NCI-H1105 (cell line): ENCODE measurements at places on chromosomes 3 and 15.

DNA sequence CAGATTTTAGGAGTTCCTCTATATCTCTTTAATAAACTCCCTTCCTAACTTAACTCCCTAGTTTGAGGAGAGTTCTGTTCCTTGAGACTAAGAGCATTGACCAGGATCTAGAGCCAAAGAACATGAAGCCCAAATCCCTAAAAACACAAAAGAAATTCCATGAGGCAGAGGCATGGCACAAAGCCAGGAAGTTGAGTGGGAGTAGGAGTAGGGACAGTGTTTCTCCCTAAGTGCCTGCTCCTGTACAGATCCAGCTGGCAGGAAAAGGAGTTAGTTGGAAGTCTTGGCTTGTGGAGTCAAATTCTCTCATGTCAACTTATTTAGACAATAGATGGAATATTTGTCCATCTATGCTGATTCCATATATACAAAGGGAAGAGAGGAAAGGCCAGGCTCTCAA lies 11.4 kb downstream of the ACTC1 start:
- no peak for DNase-seq

- DNase-seq, result no peak
These were observed 332.5 kb upstream of the TPRG1 start for GRCh38 chr3:188839187-188839695.

DNA sequence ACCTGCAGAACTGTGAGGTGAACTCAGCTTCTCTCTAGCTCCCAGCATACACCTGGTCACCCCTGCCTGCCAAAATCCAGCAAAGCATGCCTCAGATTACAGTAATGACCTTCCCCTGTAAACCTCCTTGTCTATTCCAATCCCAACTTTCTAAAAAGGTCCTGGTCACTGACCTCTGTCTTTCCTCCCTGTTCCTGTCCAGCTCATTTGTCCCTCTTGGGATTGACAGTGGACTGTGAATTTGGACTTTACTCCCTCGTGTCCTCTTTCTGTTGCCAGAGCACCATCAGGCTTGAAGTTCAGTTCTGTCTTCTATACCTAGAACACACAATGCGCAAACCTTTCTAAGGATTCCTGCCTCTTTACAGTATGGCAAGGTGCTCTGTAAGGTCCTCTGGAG lies 50.3 kb downstream of the MTHFS start:
- no peak for DNase-seq

DNA sequence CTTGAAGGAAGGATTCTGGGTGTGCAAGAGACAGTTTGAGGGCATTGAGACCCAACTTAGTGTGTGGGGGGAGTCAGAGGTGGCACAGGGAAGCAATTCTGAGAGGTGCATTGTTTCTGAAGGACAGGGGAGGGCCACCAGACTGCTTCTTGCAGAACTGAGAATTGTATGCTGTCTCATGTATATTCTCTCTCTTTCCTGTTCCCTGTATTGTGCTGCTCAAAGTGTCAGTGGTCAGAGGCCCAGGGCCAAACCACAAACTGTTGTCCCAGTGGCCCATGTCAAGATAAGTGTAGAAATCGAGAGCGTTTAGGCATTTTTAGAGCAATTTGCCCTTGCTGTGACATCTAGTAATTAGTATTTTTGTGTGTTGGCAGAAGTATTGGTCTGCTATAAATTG lies 567.1 kb downstream of the EDEM1 start:
- DNase-seq, result no peak

DNA sequence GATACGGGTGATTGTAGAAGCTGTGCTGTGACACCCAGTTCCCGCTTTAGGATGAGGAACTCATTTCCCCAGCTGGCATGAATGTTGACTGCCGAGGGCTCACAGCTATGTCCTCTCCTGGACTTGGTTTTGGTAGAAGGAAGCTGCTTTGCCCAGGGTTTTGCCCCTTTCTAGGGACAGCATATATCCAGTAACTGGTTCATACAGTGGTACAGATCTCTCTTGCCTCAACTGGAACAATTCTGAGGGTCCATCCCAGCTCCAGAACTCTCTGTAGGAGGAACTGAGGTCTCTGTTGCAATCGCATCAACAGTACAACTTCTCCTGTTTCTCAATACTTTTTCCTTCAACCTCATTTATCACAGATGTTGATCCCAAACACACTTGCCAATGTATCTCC lies 54.5 kb upstream of the FNDC3B start:
- DNase-seq, result no peak

- no peak for DNase-seq
These were observed 183.2 kb downstream of the P3H2 start for GRCh38 chr3:189937302-189938127.

DNA sequence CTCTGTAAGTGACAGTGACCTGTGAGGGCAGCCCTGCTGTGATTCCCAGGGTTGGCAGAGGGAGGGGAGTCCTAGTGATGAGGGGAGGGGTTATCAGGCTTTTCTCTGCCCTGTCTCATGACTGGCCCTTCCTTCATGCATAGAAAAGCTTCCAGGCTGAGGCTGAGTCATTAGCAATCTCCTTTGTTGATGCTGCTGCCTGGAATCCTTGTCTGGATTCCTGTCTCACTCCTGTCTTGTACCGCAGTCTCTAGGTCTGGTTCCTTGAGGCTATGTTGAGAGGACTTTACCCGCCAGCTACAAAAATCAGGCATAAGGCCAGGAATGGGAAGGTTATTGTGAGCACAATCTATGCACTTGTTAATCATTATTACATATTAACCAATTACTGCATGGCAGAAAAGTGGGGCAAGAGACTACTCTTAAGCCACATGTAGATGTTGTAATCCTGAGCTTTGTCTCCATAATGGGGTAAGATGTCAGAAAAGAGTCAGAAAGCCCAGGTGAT lies 7.2 kb downstream of the KLHL6 start:
- no peak for DNase-seq

DNA sequence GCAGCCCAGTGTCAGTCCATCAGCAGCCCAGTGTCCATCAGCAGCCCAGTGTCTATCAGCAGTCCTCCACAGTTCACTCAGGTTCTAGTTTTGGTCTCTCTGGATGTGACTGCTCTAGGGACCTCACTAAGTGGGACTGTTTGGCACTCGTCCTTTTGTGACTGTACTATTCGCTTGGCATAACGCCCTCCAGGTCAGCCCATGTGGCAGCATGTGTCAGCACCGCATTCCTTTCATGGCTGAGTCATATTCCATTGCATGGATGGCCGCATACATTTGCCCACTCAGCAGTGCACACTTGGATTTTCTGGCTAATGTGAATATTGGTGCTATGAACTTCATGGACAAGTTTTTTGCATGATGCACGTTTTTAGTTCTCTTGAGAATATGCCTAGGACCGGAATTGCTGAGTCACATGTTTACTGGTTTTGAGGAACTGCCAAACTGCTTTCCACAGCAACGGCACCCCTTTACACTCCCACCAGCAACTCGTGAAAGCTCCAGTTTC lies 16.4 kb downstream of the CHST13 start:
- DNase-seq, result no peak

DNA sequence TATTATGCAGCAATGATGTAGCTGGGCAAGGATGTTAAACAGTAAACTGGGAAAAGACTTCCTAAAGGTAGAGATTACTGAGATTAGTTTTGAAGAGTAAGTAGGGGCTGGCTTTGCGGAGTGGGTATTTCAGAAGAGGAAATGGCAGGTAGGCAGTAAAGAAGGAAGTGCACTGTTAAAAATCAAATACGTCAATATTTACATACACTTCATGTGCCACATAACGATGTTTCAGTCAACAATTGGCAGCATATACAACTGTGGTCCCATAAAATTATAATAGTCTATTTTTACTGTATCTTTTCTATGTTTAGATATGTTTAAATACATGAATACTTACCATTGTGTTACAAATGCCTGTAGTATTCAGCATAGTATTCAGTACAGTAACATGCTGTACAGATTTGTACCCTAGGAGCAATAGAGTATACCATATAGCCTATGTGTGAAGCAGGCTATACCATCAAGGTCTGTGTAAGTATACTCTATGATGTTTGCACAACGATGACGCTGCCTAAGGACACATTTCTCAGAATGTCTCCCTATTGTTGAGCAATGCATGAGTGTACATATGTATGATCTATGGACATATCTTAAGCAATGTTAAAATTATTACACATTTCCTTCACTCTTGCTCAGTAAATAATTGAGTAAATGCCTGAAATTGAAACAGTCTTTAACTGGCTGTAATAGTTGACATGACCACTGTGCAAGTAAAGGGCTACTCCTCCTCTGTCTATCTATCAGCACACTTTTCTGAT lies 196.7 kb downstream of the ISL2 start:
- no peak for DNase-seq

- DNase-seq, result no peak
These were observed 659 bp upstream of the ARRDC4 start for GRCh38 chr15:97959724-97960363.

- DNase-seq, result no peak
These were observed 128.2 kb downstream of the SCAPER start for GRCh38 chr15:76776969-76777368.

- DNase-seq, result no peak
These were observed 6.2 kb downstream of the MITF start for GRCh38 chr3:69745505-69745904.

- DNase-seq, result no peak
These were observed 434.2 kb upstream of the CNTN3 start for GRCh38 chr3:75048650-75049049.

DNA sequence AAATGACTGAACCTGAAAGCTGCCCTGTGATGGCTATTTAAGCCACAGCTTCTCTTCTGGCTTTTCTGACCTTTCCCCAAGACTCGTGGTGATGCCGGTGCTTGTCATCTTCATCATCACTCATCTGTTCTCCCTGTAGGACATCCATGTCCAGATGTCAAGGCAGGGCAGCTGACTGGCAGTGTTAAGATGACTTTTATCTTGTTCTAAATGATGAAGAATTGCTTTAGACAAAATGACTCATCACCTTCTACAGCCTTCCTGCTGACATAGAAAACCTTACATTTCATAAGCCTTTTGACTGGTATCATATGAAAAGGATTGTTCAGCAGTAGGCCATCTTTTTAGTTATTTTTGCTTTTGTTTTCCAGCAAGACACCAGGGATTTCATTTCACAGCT lies 67.0 kb upstream of the GPR149 start:
- DNase-seq, result no peak

DNA sequence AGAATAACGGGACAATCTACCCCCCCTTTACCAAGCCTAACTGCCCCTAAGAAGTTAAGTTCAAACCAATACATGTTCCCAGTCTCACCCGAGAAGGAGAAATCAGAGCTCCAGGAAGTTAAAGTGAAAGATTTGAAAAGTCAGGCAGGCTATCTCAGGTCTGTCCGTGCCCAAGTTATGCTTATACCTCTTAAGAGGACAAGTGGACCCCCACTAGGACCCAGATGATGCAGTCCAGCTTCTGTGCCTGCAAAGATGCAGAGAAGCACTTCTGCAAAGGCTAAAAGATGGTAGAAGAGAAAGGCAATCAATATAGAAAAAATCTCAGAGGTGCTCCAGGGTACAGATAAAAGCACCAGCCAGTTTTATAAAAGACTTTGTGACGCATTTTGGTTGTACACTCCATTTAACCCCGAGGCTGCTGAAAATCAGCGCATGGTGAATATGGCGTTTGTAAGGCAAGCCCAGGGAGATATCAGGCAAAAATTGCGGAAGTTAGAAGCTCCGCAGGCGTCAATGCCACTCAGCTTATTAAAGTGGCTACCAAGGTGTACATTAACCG lies 9.8 kb upstream of the SLC9C1 start:
- no peak for DNase-seq

GRCh38 chr3:32399030-32399620 lies 7.5 kb downstream of the CMTM7 start:
- DNase-seq, result peak; percentile 7

DNA sequence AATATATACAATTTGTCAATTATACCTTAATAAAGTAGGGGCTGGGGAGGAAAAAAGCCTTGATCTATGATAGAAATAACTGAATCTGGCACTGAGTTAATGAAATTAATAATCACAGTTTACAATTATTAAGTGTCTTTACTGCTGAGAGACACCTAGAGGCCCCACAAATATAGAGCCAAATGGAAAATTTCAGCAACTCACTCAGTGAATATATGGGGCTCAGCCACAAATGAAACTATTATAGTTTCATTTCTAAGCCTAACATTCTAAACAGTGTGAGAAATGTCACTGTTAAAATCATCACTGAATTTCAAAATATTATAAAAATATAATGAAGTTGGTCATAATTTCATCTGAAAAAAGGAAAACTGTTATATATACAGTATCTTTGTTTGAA lies 40.3 kb downstream of the GNB4 start:
- DNase-seq, result no peak

DNA sequence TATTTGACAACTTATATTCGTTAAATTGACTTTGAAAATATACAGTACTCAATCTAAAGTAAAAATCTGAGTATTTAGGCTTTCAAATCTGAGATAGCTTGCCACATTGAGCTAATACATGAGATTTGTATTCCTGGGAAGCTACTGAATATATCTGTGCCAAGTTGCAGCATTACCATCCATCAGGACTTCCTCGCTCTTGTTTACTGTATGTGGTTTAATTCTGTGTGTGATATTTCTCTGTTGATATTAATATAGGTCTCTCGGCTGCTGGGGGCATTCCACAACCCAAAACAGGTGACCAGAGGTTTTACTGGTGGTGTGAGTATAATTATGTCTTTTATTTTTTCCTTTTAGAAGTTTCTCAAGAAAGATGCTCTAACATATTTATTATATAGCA lies 5.8 kb downstream of the IDH3A start:
- no peak for DNase-seq

DNA sequence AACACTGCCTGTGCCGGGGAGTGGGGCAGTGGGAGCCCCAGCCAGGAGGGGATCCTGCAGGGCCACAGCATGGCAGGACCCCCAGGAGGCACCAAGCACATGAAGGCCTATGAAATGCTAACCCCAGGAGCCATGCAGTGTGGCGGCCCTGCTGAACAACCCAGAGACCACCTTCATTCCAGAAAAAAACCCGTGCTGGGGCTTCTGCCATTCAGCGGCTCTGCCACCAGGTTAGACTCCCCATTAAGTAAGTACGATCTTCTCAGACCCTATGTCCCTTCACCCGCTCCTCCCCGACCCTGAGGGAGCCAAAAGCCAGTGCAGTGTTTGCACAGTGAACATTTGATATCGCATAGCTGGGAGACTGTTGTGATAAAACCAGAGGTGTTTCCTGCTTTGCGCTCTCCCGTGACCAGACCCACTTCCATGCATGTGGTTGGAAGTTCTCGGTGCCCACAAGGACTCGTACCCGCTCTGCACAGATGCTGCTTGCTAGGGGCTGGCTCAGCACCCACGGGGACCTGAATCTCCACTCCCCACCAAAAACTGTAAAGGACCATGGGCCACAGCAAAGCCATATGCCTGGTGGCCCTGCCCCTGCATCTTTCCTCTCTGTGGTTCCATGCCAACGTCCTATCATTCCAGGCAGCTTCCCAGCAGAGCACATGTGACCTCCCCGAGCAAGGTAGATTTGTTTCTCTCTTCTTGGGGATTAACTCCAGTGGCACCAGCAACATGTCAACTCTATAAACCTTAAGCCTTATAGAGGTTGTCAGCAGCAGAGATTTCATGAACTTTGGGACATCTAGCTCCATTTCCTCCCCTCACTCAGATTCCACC lies 5.3 kb downstream of the PLA2G4D start:
- DNase-seq, result no peak

- DNase-seq, result no peak
These were observed 323.9 kb upstream of the GBE1 start for GRCh38 chr3:82085356-82085755.
